ENCODE measurements at places on chromosomes 2 and 18. TPM values are rescaled to one million over a fixed set of nuclear protein-coding genes. Genes with fewer than 3 reads are reported as not detected.

Gene GAREM2
- 8.1 TPM for total RNA-seq

Gene NXPH2
- total RNA-seq: 4.8 TPM

Gene RGPD4
- 0.23 TPM for total RNA-seq

Gene C2orf78
- total RNA-seq: not detected

DNA sequence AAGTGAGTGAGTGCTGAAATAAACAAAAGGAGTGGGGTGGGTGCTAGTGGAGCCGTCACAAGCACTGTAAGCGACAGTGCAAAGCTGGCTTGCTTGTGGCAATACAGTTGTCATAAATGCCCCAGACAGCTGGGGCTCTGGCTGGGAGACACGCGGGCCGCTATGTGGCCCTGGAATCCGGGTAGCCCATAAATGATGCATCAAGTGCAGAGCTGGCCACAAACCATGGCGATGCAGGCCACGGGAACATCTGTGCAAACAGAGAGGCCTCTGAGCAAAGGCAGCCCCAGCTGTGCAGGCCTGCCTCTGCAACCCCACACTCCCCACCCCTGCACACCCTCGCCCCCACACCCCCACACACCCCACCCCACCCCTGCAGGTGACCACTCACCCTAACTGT, 349.2 kb upstream of the ID2 start:
- no peak overlapping the region for H3K4me3 ChIP-seq
- H3K27ac ChIP-seq: no peak overlapping the region
- no peaks in the 10 kb centered on the region for H3K4me1 ChIP-seq
- DNase-seq: peak; percentile 21
- no peaks in the 10 kb centered on the region for H3K36me3 ChIP-seq
- H3K27me3 ChIP-seq: no peaks in the 10 kb centered on the region

DNA sequence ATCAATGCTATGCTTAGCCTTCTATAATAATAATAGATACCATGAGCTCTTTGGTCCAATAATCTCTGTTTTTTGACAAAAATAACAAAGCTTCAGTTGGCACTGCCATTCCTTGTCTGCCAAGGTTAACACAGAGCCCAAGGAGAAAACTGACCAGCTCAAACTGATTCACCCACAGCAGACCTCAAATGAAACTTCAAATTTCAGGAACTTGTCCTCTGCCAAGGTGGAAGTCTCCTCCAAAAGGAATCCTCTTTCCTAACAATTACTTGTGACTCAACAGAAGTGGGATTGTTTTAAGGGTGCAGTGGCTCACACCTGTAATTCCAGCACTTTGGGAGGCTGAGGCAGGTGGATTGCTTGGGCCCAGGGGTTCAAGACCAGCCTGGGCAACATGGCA, 12.1 kb downstream of the AAK1 start:
- H3K4me3 ChIP-seq: no peak overlapping the region
- H3K4me1 ChIP-seq: no peaks in the 10 kb centered on the region
- H3K27me3 ChIP-seq: no peaks in the 10 kb centered on the region
- no peak overlapping the region for H3K27ac ChIP-seq
- DNase-seq: no peak
- H3K36me3 ChIP-seq: no peaks in the 10 kb centered on the region

GRCh38 chr2:54635554-54636152, 87.8 kb upstream of the EML6 start:
- H3K27ac ChIP-seq: no peak overlapping the region
- H3K4me3 ChIP-seq: no peak overlapping the region
- H3K4me1 ChIP-seq: no peaks in the 10 kb centered on the region
- H3K27me3 ChIP-seq: no peaks in the 10 kb centered on the region
- no peak for DNase-seq
